ENCODE measurements at places on chromosomes 4 and X.

DNA sequence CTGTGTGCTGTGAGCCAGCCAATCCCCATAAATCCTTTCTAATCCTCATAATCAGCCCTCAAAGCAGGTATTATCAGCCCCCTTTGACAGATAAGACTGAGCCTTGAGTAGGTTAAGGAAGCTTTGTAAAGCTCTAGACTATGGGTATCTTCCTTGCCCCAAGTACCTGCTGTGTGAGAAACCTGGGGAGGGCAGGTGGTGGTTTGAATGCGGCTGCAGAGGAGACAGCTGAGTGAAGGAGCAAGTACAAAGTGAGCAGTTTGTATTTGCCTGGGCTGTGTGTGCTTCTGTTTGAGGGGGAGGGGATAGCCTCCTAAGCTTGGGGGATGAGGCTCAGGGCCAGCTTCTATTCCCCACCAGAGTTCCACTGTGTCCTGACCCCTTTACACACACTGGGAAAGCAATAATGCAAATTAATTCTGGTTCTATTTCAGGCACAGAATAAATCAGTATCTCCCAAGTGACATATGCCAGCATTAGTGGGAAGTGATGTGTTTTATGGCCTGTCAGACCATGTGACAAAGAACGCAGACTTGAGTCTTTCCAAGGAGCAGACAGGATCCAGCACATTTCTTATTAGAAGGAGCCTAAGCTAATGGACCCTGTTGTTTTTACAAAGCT, 63.5 kb downstream of the EVC start:
- DNase-seq = no peak

- no peak for DNase-seq
These were observed 681 bp upstream of the UPF3B start for GRCh38 chrX:119853444-119853843.

DNA sequence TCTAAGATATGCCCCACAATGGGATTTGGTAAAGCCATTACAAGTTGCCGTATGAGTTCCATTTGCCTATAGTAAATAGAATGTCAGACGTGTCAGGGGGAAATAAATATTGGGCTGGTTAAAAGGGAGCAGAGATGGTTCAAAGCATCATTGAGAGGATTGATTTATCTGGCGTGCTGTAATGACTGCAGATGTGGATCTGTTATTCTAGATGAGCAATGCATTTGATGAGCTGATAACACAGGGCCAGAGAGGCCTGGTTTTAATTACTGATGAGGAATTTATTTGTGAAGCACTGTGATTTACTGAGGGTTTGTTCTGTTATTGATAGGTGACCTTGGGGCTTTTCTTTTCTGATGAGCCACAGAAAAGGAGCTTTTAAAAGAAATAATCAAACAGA, 62.5 kb downstream of the DACH2 start:
- no peak for DNase-seq

DNA sequence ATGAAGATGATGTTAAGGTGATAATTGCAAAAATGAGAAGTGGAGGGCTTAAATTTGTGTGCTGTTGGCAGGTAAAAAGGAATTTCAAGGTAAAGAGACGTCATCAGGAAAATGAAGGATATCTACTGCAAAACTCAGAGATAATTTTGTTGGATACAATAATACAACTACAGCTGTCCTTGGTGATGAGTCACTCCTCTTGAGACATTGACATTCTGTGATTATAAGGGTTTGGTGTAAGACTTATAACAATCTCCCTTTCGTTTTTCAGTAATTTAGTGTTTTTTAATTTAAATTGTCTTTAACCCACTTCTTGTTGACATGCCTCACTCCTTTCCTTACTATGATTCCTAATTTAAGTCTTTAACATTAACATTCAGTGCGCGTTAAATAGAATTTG, 1074.1 kb upstream of the SLIT2 start:
- no peak for DNase-seq

DNA sequence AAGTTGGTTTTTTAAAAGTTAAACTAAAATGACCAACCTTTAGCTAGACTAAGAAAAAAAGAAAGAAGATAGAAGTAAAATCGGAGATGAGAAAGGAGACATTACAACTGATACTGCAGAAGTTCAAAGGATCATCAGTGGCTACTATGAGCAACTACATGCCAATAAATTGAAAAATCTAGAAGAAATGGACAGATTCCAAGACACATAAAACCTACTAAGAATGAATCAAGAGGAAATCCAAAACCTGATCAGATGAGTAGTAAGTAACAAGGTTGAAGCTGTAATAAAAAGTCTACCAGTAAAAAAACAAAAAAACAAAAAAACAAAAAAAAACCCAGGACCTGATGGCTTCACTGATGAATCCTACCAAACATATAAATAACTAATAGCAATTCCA, 16.1 kb downstream of the IQCM start:
- DNase-seq = no peak

- DNase-seq = no peak
These were observed 2.2 kb downstream of the PWWP3B start for GRCh38 chrX:106170318-106170717.
